ENCODE measurements at places on chromosomes 12 and 14.
A peak's percentile ranks its signal among the peaks of the same experiment; 100 is the strongest.

DNA sequence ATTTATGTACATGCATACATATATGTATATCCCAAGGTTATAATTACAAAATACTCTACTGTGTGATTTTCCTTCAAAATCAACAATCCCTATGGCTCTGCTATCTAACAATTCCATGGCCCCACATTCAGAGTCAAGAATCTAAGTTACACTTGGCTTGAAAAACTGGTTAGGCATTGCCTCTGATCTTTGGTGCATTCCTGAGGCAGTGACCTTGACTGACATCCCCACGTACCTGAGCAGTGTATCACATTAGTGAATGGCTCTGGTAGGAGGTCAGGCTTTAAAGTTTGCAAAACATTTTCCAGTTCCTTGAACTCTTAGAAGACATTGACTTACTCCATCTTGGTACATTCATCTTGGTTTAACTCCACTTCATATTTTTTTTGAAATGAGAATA lies 8.5 kb upstream of the STON2 start:
- no peak for DNase-seq

DNA sequence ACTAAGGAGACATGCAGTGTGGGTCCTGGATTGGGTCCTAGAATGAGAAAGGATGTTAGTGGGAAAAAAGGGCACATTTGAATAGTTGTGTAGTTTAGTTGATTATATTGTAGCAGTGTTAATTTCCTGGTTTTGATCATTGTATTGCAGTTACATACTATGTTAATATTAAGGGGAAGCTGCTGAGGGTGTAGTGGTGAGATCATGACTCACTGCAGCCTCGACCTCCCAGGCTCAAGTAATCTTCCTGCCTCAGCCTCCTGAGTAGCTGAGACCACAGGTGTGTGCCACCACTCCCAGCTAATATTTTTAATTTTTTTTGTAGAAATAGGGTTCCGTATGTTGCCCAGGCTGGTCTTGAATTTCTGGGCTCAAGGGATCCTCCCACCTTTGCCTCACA lies 21.7 kb downstream of the BORCS5 start:
- no peak for DNase-seq

- peak; percentile 7 for DNase-seq
Measured at GRCh38 chr12:108495054-108495453, 20.0 kb upstream of the FICD start.

DNA sequence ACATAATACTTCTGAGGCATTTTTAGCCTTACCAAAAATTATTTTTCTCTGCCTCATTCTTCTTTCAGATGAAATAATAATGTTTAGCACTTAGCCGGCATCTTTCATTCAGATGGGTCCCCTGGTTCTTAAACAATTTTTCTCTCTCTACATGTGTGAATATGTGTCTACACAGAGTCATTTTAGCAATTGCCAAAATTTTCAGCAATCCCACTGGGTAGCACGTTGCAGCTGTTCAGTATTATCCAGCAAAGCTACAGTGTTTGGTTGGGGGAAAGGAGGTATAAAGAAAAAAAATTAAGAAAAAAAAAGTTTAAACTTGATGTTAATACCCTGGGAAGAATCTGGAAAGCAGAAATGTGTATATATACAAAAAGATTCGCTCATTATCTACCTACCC lies 160.5 kb upstream of the TRHDE start:
- no peak for DNase-seq

- DNase-seq, result no peak
Measured at GRCh38 chr14:51004801-51005526, 60.7 kb upstream of the PYGL start.
